ENCODE measurements at places on chromosomes 4 and X.
A peak's percentile ranks its signal among the peaks of the same experiment; 100 is the strongest.

GRCh38 chrX:39996536-39996935, 101.2 kb downstream of the BCOR start:
- DNase-seq: no peak

DNA sequence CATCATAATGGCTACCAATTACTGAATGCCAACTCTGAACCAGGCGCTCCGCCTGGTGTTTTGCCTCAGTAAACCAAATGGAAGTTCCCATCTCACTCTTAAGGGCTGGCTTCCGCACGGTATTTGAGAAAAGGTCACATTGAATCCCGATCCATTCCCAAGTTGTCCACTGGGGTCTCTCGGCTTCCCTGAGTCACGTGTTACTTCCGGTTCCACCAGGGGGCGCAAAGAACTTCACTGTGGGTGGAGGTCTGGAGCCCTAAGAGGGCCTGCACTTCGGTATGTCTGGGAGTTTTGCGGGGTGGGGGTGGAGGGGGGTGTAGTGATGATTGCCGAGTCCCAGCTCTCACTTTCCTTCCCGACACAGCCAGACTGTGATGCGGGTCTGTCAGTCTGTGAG, 13.4 kb upstream of the NHS start:
- no peak for DNase-seq

DNA sequence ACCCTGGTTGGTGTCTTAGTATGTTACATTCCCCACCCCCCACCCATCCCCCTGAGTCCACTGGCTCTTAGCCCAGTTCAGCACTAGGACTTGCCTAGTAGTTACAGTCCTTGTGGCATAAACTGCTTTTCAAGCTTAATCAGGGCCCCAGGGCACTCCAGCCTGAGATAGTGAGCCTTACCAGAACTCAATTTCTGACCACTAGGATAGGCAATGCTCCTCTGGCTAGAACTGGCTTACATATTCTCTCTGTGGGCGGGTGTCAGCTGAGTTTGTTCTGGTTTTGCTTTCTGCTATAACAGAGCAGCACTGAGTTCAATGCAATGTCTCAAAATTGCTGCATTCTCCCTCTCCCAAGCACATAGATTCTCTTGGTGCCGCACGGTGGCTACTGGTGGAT, 391.4 kb upstream of the DIPK2B start:
- DNase-seq: no peak

- DNase-seq: no peak
These were observed 10.3 kb downstream of the STAP1 start for GRCh38 chr4:67568820-67569219.

GRCh38 chrX:102976286-102976685, 39.2 kb downstream of the RAB40AL start:
- DNase-seq: no peak

- DNase-seq: no peak
These were observed 184.7 kb upstream of the S100G start for GRCh38 chrX:16465081-16465876.

DNA sequence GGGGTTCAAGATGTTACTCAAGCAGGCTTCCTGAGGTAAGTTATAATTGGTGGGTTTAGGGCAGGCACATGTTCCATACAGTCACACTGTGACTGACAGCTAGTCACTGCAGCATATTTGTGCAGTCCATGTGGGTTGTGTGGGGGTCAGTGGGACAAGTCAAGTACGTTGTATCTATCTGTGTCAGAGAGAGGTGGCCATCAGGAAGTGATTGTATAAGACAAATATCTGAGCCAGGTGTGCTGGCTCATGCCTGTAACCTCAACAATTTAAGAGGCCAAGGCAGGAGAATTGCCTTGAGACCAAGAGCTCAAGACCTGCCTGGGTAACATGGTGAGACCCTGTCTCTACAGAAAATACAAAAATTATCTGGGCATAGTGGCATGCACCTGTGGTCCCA, 509.3 kb downstream of the CENPC start:
- no peak for DNase-seq

DNA sequence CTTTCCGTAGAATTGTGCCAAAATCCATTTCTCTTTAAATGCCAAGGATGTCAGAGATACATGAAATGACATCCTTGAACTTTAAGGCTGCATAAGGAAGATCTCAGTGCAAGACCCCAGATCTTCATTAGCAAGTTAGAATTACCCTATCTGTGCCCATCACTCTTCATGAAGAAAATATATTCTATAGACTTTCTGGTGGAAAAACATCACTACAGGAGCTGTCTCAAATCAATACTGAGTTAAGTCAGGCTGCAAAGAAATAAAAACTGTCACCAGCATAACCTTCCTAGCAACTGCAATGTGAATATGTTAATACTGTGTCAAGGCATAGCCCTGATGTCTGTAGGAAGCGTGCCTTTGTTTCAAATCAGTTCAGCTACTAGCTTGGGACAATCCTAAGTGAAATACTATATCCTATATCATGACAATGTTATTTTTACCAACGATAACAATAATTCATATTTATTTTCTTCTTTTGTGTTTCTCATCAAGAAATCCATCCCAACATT, 173.3 kb downstream of the TBCK start:
- no peak for DNase-seq

- DNase-seq: peak; percentile 2
These were observed 5.2 kb downstream of the MAP9 start for GRCh38 chr4:155371432-155372043.

DNA sequence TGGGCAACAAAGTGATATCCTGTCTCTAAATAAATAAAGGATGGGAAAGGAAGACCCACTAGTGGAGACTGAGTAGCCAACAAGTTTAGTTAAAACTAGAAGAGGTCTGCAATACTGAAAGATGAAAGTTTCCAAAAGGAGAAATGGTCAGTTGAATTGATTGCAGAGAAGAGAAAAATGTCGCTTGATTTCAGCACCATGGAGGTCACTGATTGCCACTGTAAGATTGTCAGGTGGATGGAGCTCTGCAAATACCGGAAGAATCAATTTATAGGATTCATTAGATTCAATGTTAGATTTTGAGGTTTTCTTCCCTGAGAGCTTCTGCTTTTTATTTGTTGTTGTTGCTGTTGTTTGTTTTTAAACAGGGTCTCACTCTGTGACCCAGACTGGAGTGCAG, 5.4 kb upstream of the FNIP2 start:
- no peak for DNase-seq

- no peak for DNase-seq
These were observed 24.4 kb downstream of the FAT1 start for GRCh38 chr4:186699298-186699697.

- DNase-seq: no peak
These were observed 1.9 kb upstream of the PPP3CA start for GRCh38 chr4:101348995-101349800.

DNA sequence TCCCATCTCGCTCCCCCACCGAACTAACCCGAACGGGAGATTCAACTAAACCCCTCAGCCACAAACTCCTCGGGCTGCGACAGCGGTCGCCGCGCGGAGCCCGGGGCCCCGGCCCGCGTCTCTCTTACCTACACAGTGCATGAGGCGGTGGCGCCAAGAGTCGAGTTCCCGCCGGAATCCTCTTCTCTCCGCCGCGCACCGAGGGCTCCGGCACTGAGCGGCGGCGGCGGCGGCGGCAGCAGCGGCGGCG, 160 bp downstream of the LCORL start:
- no peak for DNase-seq

DNA sequence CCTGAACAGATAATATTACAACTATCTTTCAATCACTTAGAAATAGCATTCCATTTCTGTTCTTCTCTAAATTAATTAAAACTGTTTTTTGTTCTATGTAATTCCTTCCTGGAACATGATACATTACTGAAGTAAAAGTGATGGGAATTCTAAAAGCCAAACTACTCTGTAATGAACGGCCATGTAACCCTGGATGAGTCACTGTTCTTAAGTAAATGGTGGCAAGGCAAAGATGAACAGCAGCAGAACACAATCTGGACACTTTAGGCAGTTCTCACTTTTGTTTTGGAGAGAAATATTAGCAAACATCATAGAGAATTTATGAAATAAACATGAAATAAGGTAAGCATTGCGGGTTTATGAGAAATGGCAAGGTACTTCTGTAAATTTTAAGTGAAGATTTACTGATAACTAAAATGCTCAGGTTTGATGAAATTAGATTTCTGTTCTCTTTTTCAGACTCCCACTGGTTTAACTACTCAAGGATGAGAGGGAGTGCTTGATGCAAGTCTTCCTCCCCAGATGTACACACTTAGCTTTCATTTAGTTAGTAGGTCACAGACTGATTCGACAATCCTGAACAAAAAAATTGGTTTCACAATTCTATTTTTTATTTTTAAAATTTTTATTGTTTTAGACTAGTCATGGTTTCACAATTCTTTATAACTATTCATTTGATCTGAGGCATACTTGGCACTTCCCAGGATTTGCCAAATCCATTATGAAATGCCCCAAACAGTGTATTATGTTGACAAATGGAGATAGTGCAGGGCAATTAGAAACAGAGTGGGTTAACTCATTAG, 964 bp upstream of the GPR82 start:
- DNase-seq: no peak

GRCh38 chrX:41721590-41721989, 2.4 kb upstream of the GPR82 start:
- DNase-seq: no peak

DNA sequence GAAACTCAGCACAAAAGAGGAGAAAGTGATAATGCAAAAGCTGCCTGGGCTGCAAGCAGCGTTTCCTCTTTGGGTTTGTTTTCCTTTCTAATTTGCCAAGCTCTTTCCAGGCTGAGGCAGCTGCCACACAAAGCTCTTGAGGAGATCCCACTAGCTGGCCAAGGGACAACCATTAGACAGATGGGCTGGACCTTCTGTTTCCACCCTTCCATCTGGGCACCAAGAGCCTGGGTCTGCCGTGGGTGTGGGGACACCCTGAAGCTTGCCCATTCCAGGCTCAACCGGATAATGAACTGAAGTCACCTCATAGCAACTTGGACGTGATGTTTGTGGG, 194.6 kb upstream of the C1QTNF7 start:
- DNase-seq: no peak

- DNase-seq: no peak
These were observed 121.5 kb upstream of the RPL34 start for GRCh38 chr4:108498925-108499324.

GRCh38 chrX:107724653-107725052, 50.9 kb downstream of the TSC22D3 start:
- DNase-seq: no peak

GRCh38 chr4:102825261-102826091, 1.9 kb downstream of the UBE2D3 start:
- peak; percentile 43 for DNase-seq

DNA sequence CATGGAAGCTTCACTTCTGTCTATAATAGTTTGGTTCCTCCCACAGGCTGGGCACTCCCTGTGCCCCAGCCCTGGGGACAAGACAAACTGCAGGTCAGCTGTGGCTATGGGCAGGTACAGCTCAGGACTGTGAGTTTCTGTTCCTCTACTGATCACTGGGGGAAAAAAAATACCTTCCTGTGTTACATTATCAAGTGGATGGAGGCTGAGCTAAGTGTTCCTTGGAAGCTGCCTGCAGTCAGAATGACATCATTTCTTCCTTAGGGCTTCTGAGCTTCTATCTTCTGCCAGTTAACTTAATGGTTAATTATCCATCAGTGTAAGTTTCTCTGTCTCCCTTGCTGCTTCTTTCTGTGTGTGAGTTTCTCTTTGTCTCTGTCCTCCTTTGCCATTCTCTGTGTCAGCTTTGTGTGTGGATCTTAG, 4.6 kb downstream of the RAB33A start:
- DNase-seq: no peak

- no peak for DNase-seq
These were observed 47.4 kb upstream of the ZNF518B start for GRCh38 chr4:10504570-10505179.

DNA sequence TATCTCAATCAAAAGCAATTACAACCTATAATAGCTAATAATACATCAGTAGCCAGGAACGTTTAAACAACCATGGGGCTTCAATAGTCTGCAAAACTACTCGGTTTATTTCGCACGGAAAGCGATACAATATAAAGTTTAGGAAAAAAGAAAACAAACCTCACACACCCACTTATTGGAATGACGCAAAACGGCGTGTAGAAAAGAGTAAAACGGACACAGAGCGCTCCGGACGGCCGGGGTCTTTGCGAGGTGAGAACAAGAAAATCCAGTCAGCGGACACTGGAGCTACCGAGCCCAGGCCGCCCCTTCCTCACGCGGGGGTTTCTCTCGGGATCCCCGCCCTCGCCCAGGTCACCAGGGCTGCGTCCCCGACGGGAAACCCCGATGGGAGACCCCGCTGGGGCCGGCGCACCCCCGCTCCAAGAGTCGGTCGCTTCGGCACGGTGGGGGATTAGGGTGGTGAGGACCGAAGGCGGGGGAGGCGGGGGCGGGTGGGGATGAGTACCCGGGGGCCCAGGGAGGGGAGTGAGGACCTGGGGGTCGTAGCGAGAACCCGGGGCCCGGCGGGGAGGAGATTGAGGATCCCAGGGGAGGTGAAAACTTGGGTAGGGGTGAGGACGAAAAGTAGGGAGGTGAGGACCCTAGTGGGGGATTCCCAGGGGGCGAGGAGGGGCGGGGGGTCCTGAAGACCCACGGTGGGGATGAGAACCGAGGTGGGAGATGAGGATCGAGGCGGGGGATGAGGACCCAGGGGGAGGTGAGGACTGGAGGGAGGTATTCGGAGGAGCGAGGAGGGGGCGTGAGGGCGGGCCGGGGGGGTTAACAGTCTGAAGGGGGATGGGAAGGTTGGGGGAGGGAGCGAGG, 737 bp downstream of the NELFA start:
- no peak for DNase-seq

DNA sequence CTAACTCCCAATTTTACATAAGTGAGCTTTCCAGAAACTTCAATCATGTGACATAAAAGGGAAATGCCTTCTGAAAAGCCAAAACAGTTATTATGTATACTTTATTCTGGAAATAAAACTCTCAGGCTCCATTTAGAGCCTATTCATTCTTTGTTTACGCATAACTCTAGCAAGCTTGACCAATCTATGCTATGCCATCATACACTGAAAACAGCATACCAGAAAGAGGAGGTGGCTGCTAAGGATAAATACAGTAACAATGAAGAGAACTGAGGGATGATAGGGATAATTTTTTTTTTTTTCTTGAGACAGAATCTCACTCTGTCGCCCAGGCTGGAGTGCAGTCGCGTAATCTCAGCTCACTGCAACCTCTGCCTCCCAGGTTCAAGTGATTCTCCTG, 24.4 kb downstream of the CDKL2 start:
- no peak for DNase-seq

DNA sequence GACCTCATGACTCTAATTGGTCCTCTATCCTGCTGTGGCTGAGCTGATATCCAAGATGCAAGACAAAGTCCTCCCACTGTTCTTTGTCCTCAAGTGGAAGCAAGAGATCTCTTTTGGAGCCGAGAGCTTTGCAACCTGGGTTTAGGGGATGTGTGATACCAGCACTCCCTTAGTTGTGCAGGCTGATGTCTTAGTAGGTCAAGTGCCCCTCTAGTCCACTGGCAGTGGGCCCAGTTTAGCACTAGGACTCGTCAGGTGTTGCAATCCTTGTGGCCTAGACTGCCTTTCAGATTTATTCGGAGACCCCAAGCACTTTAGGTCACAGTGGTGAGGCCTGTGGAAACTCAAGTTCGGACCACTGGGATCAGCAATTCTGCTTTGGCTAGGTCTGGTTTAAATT, 64.0 kb downstream of the GPRASP3 start:
- no peak for DNase-seq

Measured in astrocyte of the cerebellum (primary cell).